ENCODE measurements at places on chromosomes 2 and 18. TPM values are rescaled to one million over a fixed set of nuclear protein-coding genes. Genes with fewer than 3 reads are reported as not detected.

GRCh38 chr18:59458575-59458974 lies 99.5 kb upstream of the LMAN1 start:
- DNase-seq: no peak

GRCh38 chr18:61748004-61748403 lies 144.8 kb downstream of the RNF152 start:
- DNase-seq: peak; percentile 54

GRCh38 chr2:27123302-27124150 lies at the start of gene ABHD1:
TSS of gene ABHD1 (plus strand) at chr2:27123815. CDS start at chr2:27123949, 134 bp downstream.
- peak; percentile 90 for DNase-seq

DNA sequence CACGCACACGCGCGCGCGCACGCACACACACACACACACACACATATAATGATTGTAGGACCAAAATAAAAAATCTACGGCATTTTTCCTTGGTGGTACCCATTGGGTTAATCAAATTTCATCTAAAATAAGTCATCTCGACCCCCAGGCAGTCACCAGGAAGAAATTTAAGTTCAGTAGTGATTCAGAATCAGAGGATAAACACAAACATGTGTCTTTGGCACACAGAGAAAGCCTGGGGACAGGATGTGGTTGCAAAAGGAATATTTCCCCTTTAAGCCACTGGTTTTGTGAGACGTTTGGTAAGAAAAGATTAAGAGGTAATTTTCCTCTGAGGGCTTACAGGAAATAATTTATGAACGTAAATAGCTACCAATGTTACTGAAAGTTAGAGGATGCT lies 171.6 kb upstream of the PIEZO2 start:
- no peak for DNase-seq

DNA sequence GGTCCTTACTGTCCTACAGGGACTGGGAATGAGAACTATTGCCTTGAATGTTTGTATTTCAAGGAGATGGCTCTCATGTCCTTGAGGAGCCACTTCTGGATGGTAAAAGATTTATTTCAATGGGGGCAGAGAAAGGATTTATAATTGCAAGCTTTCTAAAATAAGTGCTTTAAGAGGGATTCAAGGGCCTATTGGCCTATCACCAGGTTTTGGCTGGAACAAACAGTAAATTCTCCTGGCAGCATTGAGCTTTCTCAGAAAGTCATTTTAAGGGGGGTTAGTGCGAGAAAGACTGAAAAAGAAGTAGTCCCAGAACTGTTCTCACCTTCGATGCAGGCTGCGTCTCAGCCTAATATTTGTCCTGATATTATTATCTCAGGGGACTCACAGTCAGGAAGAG lies 29.8 kb downstream of the DPP10 start:
- DNase-seq: no peak

DNA sequence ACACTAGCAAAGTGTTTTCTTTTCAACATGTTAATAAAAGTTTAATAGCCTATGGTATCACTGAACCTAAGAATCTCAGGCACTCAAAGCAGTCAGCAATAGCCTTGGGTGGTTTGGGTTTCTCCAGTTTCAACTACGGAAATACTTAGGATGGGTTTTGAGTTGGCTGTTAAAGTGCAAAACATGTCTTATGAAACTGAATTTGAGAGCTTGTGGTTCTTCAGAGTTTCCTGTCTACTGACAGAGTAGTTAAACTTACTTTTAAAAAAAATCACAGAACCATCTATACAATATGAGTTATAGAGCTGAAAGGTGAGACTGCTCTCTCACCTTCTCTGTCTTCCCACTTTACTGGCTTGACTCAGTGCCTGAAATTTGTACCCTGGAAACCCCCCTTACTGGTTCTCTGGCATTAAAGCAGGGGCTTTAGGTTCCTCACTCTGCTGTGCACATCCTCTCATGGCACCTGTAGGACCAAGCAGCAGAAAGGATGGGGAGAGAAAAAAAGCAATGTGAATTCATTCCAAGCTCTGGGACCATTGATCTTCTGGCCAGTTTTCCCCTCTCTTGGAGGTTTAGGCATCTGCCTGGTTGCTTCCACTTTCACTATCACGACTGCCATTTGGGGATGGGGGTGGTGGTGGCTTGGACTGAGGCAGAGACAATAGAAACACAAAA lies 18.1 kb downstream of the CCDC141 start:
- DNase-seq: no peak

The CDH7 gene
- not detected for polyA plus RNA-seq

GRCh38 chr2:11865378-11865777 lies 118.9 kb downstream of the LPIN1 start:
- DNase-seq: no peak

GRCh38 chr2:95001051-95001562 lies 24.4 kb upstream of the MAL start:
- no peak for DNase-seq

DNA sequence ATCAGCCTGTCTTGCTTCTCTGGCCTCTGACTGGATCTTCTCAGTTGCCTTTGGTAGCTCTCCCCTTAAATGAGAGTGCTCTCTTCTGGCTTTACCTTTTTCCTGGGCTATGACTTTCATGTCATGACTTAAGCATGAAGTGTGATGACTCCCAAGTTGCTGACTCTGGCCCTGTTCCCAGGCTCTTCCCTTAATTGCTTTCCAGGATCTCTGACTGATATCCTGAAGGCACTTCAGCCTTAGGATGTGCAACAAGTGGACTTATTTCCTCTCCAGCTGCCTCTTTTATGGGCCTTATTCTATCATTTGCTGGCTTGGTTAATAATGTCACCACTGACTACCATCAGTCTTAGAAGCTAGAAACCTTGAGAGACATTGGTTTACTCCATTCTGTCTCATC lies 17.4 kb downstream of the SEMA4F start:
- no peak for DNase-seq
